Stimulated activated CD8-positive, alpha-beta memory T cell treated with anti-CD3 and anti-CD28 coated beads, Interleukin-7, amount 100 ng/mL, for 4 hours (primary cell): ENCODE measurements at places on chromosomes 2 and 18.

DNA sequence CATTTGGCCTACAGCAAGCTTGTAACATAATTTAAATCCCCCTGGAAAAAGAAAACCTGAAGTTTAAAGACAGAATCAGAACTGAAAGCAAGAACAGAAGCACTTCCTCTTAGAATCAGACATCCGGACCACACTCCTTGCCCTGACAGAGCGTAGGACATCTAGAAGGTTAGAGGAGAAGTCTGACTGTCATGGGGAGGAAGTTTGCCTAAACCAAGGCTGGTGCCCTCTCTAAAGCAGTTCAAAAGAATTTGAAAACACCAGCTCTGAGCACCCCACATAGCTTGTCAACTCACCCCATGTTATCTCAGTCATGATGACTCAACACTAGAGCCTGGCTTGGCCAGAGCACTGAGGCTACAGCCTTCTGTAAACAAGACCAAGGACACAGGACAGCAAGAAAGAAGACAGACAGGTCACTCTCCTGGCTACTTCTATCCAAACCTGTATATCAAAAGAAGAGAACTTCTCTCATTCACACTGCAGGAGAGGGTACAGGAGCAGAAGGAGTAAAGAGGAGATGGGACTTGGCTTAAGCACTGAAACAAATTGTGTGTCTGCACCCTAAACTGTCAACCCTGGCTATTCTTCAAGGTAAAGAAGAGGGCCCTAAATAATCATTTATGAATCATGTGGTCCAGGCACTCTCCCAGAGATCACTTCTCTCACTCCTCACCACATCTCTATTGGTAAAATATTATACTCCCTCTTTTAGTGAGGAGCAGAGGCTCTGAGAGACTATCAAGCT, 198.6 kb downstream of the MEMO1 start:
- DNase-seq = no peak

- DNase-seq = no peak
These were observed 57.8 kb upstream of the NEUROD1 start for GRCh38 chr2:181738074-181738473.

GRCh38 chr18:4734903-4735302, 279.8 kb upstream of the DLGAP1 start:
- no peak for DNase-seq

DNA sequence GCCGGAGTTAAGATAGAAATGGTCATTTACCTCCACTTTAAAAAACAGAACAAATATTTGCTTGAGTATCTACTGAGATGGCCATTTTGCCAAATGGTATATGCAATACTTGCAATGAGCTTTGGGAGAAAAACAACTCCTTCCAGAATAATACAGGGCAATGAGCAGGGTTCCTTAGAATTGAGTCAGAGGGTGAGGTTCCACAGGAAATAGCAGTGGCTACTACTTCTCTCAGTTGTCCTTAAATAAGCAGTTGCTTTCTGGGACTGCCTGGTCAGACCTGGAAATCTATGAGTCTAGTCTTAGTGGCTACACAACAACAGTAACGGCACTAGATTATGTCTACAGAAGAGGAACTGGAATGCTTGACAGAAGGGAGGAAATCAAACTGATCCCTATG, 80.9 kb upstream of the CCDC85A start:
- no peak for DNase-seq
